ENCODE measurements at places on chromosomes 12 and 14. TPM values are rescaled to one million over a fixed set of nuclear protein-coding genes. Genes with fewer than 3 reads are reported as not detected.

CNTN1 gene
- total RNA-seq = 159 TPM

TXNRD1 gene
- total RNA-seq = 66.8 TPM

FAM161B gene
- 16.5 TPM for total RNA-seq

PTPRR gene
- total RNA-seq = 18.5 TPM

OAS3 gene
- total RNA-seq = 10.3 TPM

GPRC5D gene
- not detected for total RNA-seq

IRF2BPL gene
- total RNA-seq = 65.9 TPM

GALNT9 gene
- 10.7 TPM for total RNA-seq

MYH6 gene
- 0.49 TPM for total RNA-seq

NOPCHAP1 gene
- 12.9 TPM for total RNA-seq

IFNG-AS1 gene
- 4.9 TPM for total RNA-seq

TAS2R9 gene
- not detected for total RNA-seq

GALNT16 gene
- 20.3 TPM for total RNA-seq

ADSS1 gene
- 17.1 TPM for total RNA-seq

SERPINA10 gene
- total RNA-seq = not detected
